CD8-positive, alpha-beta memory T cell (primary cell): ENCODE measurements at places on chromosomes 3 and 15. TPM values are rescaled to one million over a fixed set of nuclear protein-coding genes. Genes with fewer than 3 reads are reported as not detected.

The C2CD4B gene
- not detected for total RNA-seq

GRCh38 chr3:183799461-183799860, 25.9 kb downstream of the MAP6D1 start:
- H3K4me1 ChIP-seq: no peaks in the 10 kb centered on the region
- H3K27ac ChIP-seq: no peak overlapping the region
- DNase-seq: no peak

The CPNE9 gene
- total RNA-seq: 0.16 TPM

The GOLGA8S gene
- not detected for total RNA-seq
